ENCODE measurements at places on chromosomes 3 and 15. TPM values are rescaled to one million over a fixed set of nuclear protein-coding genes. Genes with fewer than 3 reads are reported as not detected.

The RTP1 gene
- not detected for total RNA-seq

The CEP152 gene
- 0.91 TPM for total RNA-seq

The CHL1 gene
- 1.6 TPM for total RNA-seq

The ACTRT3 gene
- 0.74 TPM for total RNA-seq

The SLC27A2 gene
- not detected for total RNA-seq

The GCSAM gene
- total RNA-seq: not detected

The ZNF662 gene
- total RNA-seq: 2.4 TPM

The UQCC5 gene
- 31.9 TPM for total RNA-seq

The P2RY13 gene
- 0.61 TPM for total RNA-seq

The KIF15 gene
- 0.07 TPM for total RNA-seq

The RASGRP1 gene
- 0.23 TPM for total RNA-seq

The FMN1 gene
- total RNA-seq: 2.7 TPM

The RCCD1 gene
- 5.4 TPM for total RNA-seq

The GPR15 gene
- total RNA-seq: not detected

The LRTM1 gene
- total RNA-seq: not detected

The FBXL22 gene
- 0.89 TPM for total RNA-seq

All from psoas muscle (tissue), 8 donors.